CMK (cell line): ENCODE measurements at places on chromosomes 6 and 20.

- DNase-seq: no peak
Measured at GRCh38 chr6:33848484-33848883, 44.7 kb upstream of the MLN start.

DNA sequence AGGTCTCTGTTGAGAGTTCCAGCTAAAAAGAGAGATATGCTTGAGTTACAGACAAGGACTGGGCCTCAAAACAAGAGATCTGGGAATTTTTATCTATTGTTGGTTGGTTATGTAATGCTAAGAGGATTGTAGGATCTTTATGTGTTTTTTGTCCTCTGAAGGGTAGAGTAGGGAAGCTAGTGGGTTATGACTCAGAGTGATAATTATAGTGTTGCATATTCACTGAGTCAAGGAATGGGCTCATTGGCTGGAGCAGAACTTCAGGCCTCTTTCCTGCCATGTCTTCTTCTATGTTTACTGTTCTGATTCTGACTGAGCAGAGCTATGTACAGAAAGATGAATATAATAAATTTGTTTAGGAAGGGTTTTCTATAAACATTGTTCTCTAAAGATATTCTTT is 66.1 kb upstream of the NOX3 start:
- no peak for DNase-seq

- DNase-seq: no peak
Measured at GRCh38 chr20:18901980-18902737, 88.6 kb downstream of the SCP2D1 start.

DNA sequence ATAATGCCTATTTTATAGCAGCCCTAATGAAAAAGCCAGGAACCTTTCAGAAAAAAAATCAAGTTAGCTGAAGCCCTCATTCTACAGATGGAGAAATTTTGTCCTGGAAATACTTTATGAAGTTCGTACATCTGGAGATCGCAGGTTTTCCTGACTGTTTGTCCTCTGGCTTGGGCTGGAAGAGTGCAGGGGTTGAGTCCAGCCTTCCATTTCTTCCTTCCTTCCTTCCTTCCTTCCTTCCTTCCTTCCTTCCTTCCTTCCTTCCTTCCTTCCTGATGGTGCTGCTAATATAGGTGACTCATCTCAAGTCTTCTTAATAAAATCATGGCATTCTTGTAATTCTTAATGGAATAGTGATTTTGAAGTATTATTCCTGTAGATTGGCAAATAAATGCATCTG is 227.4 kb downstream of the CLVS2 start:
- no peak for DNase-seq

DNA sequence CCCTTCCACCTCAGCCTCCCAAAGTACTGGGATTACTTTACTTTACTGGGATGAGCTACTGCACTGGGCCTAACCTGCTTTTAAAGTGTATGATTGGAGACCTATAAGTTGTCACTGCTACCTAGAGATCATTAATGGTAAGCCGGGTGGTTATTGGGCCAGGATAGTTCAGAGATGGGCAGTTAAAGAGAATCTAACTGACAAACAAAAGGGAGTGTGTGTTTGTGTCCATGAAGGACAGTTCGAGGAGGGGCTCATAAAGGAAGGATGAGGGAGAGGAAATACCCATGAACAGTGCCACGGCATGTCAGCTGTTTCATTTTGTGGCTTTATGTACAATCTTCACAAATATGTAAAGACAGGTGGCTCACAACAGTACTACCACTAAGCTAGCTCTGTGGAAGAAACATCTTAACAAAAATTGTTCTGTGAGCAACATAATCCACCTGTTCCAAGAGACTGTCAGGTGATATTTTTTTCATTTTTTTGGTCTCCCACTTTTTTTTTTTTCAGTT is 69.7 kb upstream of the FAM8A1 start:
- DNase-seq: no peak

DNA sequence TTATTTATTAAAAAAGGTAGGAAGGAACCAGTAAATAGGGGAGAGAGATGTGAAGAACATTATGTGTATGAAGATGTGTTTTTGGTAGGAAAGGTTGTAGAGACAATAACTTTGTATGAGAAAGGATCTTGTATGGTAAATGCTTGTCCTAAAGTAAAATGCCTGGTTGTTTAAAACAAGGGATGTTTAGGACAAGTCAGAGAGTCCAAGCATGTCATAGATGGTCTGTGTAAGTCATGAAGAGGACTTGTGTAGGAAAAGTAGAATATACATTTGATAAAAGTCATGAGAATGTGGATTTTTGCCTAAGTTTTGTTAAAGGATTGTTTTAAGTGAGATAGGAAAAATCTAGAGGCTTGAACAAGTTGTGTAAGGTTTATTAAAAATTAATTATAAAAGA is 325.1 kb downstream of the CDH26 start:
- no peak for DNase-seq

GRCh38 chr20:2932498-2932897 is 59.2 kb downstream of the PTPRA start:
- peak; percentile 25 for DNase-seq

- no peak for DNase-seq
Measured at GRCh38 chr6:19380293-19380692, 456.9 kb upstream of the ID4 start.

DNA sequence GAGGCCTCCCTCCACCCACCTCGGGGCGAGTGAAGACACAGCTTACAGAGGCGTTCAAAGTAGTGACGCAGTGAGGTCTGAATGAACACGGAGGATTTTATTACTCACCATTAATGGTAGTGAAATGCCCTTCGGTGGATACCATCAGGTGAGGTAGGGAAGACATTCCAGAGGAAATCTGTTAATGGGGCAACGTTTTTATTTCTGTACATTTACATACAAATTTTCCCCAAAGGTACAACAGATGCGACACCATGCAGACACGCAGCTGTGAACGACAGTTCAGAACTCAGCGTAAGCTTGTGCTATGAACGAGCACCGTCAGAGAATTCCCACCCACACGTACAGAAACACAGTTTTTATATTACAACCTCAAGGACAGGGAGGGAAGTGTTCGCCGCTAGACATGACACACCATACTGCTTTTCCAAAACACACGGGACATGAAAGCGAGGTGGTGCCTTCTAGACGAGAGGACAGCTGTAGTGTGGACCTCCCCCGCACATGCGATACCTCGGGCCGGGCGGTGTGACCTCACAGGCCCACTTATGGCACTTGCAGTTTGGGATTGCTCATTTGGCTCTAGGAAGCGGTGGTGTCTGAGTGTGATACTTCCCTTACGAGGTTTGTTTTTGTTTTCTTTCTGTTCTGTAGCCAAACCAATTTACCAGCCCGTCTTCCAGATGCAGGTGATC is 10.7 kb downstream of the PSMG4 start:
- DNase-seq: no peak

DNA sequence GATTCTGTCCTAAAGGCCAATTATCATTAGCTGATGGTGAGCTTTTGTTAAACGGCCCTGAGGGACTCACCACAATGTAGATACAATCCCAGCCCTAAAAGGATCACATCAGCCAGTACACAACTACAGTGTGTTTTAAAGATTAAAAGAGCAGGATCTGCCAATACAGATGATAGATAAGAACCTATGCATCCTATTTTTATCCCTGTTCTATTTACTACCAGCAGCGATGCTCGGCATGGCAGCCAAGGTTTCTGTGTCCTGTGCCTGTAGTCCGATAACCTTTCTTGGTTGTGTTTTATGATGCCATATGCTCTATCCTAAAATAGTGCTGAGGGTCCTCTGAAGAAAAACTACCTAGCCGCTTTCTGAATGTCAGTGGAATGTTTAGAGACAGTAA is 289.4 kb downstream of the PHACTR1 start:
- peak; percentile 20 for DNase-seq

GRCh38 chr6:57072108-57072507 is 17.9 kb upstream of the ZNF451 start:
- no peak for DNase-seq

GRCh38 chr6:8958894-8959511 is 523.7 kb upstream of the SLC35B3 start:
- no peak for DNase-seq

DNA sequence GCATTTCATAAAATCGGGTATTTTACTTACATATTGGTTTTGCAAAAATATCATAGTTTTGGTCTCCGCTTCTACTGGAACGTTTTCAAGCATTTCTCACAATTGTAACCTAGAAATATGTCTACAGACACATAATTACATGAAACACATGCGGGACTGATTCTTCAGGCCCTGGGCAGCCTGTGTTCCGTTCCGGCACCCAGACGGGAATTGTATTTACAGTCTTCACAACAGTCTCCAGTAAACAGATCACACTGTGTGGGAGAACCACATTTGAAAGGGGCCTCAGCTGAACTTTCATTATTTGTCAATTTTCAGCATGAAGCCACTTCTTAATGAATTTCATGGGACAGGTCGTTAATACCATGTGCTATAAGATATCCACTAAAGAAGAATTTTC is 196.9 kb downstream of the DST start:
- DNase-seq: no peak

DNA sequence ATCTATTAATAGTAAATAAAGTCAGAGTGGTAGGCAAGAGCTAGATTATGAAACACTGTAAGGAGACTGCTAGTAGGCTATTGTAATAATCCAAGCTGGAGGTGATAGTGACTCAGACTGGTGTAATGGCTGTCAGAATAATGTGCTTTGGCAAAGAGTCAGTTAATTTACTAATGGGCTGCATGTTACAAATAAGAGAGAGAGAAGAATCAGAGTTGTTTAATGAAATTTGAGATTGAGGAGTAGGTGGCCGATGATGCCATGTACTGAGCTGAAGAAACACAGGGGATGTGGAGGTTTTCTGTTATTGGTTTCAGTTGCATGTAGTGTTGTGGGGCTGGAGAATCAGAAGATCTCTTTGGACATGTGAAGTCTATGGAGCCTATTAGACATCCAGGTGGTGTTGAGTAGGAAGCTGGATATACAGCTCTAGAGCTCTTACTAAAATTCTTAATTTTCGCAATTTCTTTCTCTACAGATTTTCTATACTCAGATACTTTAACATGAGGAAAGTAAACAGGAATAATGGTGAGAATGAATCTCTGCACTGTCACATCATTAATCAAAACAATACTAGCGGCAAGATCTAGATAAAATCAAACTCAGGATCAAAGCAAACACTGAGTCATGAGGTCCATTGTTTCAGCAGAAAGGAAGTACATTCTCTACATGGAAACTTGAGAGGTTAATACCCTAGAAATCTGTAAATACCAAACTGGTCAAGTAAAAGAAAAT is 167.7 kb downstream of the SIM1 start:
- DNase-seq: no peak

- DNase-seq: no peak
Measured at GRCh38 chr20:46073443-46073842, 16.3 kb downstream of the NCOA5 start.

DNA sequence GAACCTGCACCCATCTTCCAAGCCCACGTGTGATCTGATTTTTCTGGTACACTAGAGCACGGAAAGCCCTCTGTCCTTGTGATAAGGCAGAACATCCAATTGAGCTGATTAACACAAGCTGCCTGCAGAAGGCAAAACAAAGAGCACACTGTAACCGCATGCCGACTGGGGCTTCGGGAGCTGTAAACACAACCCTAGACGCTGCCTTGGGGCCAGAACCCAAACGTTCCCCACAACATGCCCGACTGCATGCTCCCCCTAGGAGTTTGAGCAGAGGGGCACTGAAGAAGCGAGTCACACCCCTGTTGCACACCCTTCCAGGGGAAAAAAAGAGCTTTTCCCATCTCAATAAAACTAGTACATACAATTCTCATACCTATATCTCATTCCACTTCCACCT is 470.7 kb downstream of the HTR1B start:
- DNase-seq: no peak

DNA sequence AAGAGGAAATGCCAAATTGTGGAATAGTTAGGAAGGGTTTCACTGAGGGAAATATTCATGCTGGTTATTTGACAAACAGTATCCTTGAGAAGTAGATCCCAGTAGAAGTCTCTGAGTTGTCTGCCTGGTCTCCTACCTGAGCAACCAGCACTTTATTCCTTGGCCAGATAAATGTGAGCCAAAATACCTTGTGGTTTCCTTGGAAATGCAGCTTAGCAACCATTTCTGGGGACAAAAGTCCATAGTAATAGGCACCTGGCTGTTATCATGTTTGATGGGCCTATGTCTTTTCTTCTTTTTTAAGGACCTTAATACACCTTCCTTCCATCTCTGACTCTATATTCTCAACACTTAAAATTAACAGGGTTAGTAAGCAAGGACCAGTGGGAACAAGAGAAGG is 217.1 kb upstream of the MARCKS start:
- DNase-seq: no peak

- DNase-seq: no peak
Measured at GRCh38 chr6:21005816-21006570, 471.7 kb downstream of the CDKAL1 start.

DNA sequence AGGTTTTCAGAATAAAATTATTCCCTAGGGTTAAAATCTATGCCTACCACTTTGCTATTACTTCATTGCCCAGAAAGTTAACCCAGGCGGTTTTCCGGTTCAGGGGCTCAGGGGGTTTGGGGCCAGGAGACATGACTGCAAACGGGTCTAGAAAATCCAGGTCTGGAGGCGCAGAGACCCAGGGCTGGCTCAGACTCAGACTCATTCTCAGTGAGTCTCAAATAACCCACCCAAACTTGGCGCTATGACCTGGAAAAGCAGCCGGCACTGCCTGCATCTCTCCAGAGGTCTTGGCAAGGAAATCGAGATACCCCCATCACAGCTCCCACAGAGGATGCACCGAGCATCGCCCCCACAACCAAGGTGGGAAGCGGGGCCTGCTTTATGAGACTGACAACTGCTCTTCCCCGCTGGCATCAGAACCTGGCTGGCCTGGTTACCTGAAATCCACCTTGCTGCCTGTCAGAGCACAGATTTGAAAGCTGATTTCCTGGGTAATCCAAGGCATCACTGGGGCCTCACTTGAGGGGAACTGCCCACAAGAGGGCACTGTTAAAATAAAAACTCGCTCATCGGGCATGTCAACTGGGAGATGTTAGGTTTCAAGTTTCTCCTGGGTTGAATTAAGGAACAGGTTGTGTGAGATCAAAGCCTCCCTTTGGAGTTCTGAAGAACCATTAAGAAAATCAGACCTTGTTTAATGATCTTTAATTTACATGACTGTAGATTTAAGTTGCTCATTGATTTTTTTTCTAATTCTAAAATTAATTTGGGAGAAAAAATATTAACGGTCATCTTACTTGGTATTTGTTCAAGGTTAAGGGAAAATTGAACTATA is 55.1 kb downstream of the KIF16B start:
- DNase-seq: no peak

GRCh38 chr6:131657630-131658111 is 20.6 kb downstream of the ENPP3 start:
- peak; percentile 47 for DNase-seq

DNA sequence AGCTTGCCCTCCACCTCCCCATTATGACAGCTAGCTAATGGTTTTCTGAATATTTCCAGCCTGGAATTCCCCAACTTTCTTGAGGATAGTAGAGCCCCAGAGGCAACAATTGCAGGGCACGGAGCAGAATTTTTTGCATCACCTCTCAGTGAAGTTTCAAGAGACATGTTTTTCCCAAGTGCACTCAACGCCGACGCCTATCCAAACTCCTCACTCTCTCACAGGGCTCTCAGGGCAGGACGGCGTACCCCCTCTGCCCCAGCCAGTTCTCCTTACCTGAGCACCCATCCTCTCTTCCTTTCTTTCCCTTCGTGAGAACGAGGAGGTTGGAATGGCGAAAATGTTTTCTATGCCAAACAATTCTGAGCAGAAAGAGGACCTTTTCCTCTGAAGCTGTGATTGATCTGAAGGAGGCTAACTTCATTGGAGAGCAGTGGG is 83.1 kb upstream of the FOXQ1 start:
- no peak for DNase-seq
